ENCODE measurements at places on chromosomes 3 and 15.

GRCh38 chr3:127103080-127103479, 89.9 kb upstream of the PRR23E start:
- no peak for DNase-seq

- DNase-seq = peak; percentile 99
These were observed at the start of gene SETD5 for GRCh38 chr3:9397332-9397905. Gene SETD5 (plus strand): TSS chr3:9397615. CDS start chr3:9428939, 31,324 bp downstream.

- DNase-seq = peak; percentile 48
These were observed 109.6 kb upstream of the FXR1 start for GRCh38 chr3:180802837-180803236.

GRCh38 chr3:134029734-134030378, at the start of gene SLCO2A1:
Gene SLCO2A1 (minus strand): TSS chr3:134029925. CDS start chr3:134029802, 123 bp downstream.
- DNase-seq = peak; percentile 64

GRCh38 chr15:85804481-85805170, 9.9 kb upstream of the KLHL25 start:
- no peak for DNase-seq

- DNase-seq = peak; percentile 62
These were observed 147.7 kb downstream of the CHSY1 start for GRCh38 chr15:101104141-101104540.

GRCh38 chr15:25250906-25251622, 187.8 kb downstream of the UBE3A start:
- no peak for DNase-seq

- DNase-seq = no peak
These were observed 141.1 kb upstream of the SETMAR start for GRCh38 chr3:4162096-4162495.

GRCh38 chr3:146421819-146422759, 47.3 kb downstream of the PLSCR2 start:
- DNase-seq = peak; percentile 2

Data from tongue (tissue), 3 donors.